Right hindlimb (tissue), 1 donor: ENCODE measurements at places on chromosomes 5 and 9.

DNA sequence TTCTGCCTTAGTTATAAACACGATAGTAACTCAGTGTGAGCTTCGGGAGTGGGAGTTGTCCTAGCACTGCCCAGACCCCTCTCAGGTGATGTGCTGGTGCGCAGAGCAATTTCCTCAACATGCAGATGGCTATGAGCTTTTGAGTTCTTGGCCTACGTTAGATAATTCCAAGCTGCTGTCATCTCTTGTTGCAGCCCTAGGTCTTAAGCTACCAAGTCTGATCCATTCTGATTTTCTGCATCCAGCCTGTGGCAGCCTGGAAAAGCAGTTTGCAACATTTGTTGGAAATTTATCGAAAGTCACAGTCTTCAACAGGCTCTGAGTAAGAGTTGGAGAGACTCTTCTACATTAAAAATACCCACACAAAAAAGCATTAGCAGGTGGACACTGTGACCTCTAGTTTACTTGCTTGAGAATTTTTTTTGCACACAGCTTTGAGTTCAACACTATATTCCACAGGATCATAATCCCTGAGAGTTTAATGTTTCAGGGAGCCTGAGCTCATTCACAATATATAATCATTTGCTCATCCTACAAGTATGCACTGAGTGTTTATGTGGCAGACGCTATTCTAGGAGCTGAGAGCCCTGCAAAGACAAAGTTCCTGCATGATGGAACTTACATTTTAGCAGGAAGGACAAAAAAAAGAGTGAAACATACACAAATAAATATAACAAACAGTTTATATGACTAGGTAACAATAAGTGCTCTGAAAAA is 91.6 kb downstream of the UBE2QL1 start:
- DNase-seq, result no peak

GRCh38 chr9:83336706-83337105 is 201.5 kb downstream of the FRMD3 start:
- DNase-seq, result no peak

DNA sequence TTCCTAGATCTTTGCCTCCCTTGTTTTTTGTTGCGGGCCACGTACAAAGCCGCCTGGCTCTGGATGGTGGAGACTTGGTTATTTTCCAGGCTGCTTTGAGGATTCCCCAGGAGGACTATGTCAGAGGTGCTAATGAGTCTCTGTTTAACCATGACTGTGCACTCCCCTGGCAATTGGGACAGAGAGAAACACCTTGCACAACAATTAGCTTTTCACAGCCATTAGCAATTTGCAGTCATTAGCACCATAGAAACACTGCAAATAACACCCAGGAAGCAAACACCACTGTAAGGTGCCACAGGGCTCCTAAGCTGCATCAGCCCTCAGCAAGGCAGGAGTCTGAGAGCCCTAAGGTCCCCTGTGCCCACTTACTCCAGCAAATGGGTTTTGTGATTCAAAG is 201.0 kb upstream of the VLDLR start:
- no peak for DNase-seq

- no peak for DNase-seq
Observed at GRCh38 chr5:170551076-170551475, 47.3 kb downstream of the KCNIP1 start.

GRCh38 chr5:54007827-54008777 is 302.3 kb downstream of the ARL15 start:
- no peak for DNase-seq

DNA sequence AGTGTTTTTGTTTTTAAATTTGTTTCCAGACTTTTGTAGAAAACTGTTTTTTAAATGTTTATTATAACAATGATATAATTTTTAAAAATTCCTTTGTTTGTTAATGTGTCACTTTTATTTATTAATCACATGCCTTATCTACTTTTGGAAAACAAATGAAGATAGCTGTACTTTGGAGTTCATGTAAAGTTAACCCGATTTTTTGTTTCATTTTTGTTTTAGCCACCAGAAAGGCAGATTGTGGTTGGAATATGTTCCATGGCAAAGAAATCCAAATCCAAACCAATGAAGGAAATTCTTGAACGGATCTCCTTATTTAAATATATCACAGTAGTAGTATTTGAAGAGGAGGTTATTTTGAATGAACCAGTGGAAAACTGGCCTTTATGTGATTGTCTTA is 13.1 kb downstream of the PPIP5K2 start:
- no peak for DNase-seq

GRCh38 chr5:140244525-140245025 is 58.3 kb downstream of the PFDN1 start:
- peak; percentile 92 for DNase-seq

- no peak for DNase-seq
Observed at GRCh38 chr5:128441941-128442350, 96.1 kb downstream of the FBN2 start.

- DNase-seq, result no peak
Observed at GRCh38 chr5:75491621-75492020, 19.8 kb downstream of the CERT1 start.

DNA sequence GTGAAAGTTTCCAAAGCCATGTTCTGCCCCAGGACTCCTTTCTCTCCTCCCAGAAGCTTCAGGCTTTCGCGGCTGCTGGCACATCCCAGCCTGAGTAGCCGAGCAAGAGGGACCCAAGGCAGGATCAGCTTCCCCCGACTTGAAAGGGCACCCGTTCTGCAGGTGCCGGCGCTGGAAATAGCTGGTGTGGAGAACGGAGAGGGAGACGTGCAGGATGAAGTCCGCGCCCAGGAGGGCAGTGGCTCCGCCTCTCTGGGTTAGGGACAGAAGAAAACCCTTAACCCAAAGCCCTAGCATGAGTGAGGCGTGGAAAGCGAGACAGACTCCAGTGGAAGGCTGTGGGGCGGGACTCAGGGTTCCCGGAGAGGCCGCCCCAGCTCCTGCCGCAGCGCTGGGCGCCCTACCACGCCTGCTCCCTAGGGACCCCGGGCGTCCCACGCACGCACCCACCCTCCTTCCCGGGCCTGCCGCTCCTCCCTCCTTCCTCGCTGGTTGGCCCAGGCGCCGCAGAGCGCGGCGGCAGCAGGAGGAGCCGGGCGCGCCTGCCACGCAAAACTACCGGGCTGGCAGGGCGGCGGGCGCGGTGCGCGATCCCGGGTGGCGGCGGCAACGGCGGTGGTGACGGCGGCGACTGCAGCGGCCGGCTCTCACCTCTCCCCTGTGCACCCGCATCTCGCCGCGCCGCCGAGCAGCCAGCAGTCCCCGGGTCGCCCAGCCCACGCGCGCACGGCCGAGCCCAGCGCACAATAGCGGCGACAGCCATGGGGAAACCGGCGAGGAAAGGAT is at the start of gene SLC1A1:
SLC1A1 (plus strand) TSS at position 550 of the 786 bp plus-strand sequence; CDS start at position 762, 212 bp downstream.
- DNase-seq, result peak; percentile 54

DNA sequence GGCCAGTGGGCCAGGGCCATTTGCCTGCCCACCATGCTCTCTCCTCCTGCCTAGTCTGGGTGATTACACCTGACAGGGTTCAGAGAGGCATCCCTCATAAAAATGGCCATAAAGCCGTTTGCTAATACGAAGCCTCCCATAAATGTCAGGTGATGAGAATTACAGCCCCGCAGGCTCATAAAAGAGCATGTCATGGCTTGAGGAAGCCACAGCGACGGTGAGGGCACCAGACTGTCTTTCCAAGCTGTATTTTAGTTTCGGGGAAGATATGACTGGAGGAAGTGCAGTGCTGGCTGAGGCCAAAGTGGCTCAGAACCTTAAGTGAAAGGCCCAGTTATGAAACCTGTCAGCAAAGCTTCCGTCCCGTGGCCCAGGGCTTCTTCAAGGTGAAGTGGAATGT is 18.5 kb upstream of the TCERG1 start:
- DNase-seq, result no peak

- DNase-seq, result no peak
Observed at GRCh38 chr9:20382460-20383071, 239.7 kb downstream of the MLLT3 start.

DNA sequence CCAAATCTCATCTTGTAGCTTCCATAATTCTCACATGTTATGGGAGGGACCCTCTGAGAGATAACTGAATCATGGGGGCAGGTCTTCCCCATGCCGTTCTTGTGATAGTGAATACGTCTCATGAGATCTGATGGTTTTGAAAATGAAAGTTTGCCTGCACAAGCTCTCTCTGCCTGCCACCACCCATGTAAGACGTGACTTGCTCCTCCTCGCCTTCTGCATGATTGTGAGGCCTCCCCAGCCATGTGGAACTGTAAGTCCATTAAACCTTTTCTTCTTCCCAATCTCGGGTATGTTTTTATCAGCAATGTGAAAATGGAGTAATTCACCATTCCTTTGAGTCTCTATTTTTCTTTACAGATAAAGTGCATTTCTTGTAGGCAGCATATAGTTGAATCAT is 66.9 kb upstream of the FNIP1 start:
- DNase-seq, result no peak

DNA sequence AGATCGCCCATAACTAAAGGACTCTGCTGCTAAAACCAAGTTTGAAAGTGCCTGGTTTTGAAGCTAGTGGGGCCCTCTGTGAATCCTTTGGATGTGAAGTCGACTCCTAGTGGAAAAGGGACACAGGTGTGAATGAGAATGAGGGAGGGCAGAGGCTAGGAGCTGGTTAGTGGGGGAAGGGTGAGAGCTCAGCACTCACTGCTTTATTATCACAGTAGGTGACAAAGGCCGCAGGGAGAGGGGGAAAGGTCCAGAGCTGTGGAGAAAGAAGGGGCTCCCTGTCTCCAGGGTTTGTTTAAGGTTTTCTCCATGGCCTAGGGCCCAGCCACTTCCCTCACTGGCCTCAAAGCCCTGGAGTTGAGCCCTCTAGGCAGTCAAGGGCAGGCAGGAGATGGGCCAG is 3.5 kb downstream of the HDHD3 start:
- DNase-seq, result no peak

DNA sequence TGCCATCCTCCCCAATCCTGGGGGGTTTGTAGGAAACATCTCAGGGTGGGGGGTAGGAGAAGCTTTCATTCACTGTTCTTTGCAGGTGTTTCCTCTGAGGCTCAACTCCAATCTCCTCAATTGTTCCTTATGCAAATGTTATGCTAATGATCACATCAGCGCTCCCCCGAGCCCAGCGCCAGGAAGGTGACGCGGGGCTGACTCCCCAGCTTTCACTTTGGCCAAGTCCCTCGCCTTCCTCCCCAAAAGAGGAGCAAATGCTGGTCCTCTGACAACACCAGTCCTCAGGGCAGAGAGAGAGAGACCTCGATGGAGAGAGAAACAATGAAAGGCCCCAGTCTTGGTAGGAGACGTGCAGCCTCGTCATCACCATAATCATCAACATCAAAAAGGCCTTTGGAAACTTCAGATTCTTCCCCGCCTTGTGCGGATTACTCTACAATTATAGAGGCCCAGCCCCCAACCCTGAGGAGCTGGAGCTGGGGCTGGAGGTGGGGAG is 39.1 kb downstream of the PCDH1 start:
- DNase-seq, result no peak

GRCh38 chr5:43033841-43034590 is 6.1 kb downstream of the ANXA2R start:
- DNase-seq, result no peak

DNA sequence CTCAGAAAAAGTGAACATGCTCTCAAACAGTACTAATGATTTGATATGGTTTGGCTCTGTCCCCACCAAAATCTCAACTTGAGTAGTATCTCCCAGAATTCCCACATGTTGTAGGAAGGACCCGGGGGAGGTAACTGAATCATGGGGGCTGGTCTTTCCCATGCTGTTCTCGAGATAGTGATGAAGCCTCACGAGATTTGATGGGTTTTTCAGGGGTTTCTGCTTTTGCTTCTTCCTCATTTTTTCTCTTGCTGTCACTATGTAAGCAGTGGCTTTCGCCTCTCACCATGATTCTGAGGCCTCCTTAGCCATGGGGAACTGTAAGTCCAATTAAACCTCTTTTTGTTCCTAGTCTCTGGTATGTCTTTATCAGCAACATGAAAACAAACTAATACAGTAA is 401.3 kb downstream of the BNC2 start:
- no peak for DNase-seq

DNA sequence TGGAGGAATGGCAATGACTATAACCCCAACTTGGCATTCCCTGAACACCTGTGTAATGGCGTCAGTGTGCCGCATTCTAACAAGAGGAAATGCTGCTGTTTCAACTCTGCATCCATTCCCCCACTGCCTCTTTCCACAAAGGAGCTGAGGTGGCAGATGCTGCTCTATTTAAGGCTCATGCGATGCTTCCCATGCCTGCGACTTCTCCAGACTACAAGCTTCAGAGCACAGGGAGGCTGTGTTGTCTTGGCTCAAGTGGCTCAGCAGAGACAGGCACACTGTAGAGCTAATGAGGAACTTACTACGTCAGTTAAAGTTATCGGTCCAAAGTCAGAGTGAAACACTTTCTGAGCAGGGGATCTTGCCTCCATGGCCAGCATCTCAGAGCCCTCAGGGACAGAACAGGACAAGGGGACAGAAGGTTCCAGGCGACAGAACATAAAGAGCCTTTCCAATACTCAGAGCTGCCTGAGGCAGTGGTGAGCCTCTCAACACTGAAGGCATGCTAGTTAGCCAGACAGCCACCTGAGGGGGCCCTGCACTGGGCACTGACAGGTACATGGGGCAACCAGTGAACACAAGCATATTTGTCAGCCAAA is 21.8 kb downstream of the TNIP1 start:
- DNase-seq, result no peak

DNA sequence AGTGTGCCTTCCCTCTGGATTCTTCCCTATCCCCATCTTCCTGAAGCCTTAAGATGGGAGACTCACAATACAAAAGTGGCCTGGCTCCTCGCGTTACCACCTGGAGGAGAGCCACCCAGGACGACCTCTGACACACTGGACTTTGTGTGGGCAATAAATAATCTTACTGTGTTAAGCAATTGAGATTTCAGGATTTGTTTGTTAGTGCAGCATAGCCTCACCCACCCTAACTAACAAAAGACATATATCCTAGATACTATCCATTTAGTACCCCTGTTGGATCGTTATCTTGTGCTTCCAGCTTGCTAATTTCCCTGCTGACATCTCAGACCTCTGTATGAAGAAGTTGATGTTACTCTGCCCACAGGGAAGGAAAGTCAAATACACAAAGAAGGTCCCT is 7.9 kb downstream of the GABBR2 start:
- DNase-seq, result no peak

DNA sequence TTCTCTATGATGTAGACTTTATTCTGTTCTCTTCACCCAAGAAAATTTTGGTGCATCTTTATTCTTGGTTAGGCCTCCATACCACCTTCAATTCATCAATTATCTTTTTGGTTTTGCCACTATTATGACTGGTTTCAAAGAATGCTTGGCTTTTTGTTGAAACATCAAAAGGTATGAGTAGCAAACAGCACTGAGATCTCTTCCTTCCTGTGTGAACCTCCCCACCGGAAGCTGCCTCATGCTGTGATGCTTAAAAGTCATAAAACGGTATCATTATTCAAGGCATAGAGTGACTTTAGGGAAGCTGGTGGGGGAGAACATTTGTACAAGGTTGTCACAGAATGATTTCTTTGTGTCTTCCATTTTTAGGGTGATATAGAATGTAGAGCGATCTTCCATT is 70.6 kb downstream of the IQGAP2 start:
- no peak for DNase-seq
